ENCODE measurements at places on chromosomes 4 and X. TPM values are rescaled to one million over a fixed set of nuclear protein-coding genes. Genes with fewer than 3 reads are reported as not detected.

DNA sequence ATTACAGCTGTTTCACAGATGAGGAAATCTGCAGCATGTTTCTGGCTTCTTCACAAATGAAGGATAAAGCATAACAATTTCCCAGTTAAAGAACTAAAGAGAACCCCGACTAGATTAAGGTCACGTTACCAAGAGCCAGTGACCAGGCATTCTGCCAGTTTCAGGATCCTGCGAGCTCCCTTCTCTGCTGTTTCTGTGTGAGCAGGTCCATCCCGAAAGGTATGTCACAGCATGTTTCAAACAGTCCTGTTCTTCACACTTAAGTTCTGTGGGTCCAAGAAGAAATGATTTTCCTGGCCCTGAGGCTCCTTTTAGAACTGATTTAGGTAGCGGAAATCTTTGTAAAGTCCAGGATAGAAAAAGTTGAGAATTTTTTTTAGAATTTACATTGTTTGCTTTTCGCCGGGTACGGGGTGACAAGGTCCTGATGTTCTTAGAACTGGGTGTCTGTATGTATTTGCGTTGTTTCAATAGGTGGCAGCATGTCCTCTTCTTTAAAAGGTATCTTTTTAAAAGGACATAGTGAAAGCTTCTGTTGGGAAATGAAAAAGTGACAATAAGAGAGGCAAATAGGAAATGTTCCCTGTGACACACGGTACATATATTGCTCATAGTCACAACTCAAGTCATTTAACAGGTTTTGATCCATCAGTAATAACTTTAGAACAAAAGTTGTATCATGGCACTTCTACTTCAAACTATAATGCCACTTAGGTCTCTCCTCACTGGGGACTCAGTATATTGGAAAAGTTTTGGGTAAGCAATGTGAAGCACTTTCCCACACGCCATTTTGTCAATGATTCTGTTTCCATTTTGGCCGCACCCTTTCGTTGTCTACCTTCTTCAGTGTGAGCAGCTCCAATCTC lies 18.4 kb downstream of the IL21 start:
- DNase-seq: no peak

Gene ZFP42
- 18.9 TPM for total RNA-seq

- DNase-seq: no peak
Measured at GRCh38 chr4:183507925-183508696, 3.3 kb downstream of the ING2 start.

GRCh38 chr4:22482250-22483127 lies 33.4 kb downstream of the ADGRA3 start:
- DNase-seq: no peak

DNA sequence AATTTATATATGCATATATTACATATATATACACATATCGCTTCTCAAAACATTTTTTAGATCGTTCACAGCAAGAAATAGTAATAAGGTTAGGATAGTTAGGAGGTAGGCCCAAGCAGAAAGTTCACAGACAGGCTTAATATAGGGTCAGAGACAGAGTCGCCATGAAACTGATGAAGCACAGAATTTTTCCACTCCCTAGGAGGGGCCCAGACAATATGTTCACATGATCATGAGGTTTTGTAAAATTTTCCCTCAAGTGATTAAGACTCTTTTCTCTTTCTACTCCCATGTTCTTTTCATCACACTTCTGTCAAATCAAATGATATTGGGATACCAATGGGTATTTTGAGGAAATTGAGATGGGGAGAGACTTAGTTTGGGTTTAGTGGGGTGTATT lies 5.2 kb upstream of the ENAM start:
- no peak for DNase-seq

Gene GABRE
- 190 TPM for total RNA-seq

Gene FRG2
- total RNA-seq: not detected

DNA sequence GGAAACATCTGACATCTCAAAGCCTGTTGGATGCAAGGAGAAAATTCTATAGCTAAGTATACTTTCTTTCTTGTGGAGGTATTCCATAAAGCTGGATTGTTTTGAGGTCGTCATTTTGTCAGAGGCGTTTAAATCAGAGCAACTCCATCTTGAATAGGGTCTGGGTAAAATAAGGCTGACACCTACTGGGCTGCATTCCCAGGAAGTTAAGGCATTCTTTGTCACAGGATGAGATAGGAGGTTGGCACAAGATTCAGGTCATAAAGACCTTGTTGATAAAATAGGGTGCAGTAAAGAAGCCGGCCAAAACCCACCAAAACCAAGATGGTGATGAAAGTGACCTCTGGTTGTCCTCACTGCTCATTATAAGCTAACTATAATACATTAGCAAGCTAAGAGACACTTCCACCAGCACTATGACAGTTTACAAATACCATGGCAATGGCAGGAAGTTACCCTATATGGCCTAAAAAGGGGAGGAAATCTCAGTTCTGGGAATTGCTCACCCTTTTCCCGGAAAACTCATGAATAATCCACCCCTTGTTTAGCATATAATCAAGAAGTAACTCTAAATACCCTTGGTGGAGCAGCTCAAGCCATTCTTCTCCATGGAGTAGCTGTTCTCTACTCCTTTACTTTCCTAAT lies 11.9 kb downstream of the HSD17B13 start:
- DNase-seq: no peak

- DNase-seq: no peak
Measured at GRCh38 chr4:99634742-99635360, 22.8 kb downstream of the C4orf54 start.

- DNase-seq: no peak
Measured at GRCh38 chr4:92198711-92199110, 105.1 kb upstream of the GRID2 start.

Gene USP11
- 337 TPM for total RNA-seq

Gene UGT2B11
- total RNA-seq: not detected

DNA sequence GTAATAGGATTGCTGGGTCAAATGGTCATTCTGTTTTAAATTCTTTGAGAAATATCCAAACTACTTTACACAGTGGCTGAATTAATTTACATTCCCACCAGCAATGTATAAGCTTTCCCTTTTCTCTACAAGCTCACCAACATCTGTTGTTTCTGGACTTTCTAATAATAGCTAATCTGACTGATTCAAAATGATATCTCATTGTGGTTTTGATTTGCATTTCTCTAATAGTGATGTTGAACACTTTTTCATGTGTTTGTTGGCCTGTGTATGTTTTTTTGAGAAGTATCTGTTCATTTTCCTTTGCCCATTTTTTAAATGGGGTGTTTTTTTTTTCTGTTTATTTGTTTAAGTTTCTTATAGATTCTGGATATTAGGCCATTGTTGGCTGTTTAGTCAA lies 659.0 kb upstream of the GNPDA2 start:
- no peak for DNase-seq

- DNase-seq: no peak
Measured at GRCh38 chr4:107379054-107379869, 340.8 kb downstream of the PAPSS1 start.
